ENCODE measurements at places on chromosomes 7 and 10.

DNA sequence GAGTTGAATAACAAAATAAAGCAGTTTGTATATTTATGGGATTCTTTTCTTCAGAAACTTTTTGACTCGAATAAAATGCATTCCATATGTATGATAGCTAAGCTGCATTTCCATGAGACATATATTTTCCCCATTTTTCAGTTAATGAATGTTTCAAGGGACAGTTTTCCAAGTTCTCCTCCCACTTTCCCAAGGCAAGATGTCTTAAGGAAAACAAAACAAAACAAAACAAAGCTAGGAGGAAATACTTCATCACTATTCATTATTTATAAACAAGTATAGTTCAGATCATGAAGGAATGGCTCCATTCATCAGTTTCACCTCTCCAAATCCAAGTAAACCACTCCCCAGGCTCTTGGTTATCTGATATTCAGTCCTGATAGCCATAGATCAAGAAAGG is 261.0 kb downstream of the WDR11 start:
- DNase-seq = no peak

DNA sequence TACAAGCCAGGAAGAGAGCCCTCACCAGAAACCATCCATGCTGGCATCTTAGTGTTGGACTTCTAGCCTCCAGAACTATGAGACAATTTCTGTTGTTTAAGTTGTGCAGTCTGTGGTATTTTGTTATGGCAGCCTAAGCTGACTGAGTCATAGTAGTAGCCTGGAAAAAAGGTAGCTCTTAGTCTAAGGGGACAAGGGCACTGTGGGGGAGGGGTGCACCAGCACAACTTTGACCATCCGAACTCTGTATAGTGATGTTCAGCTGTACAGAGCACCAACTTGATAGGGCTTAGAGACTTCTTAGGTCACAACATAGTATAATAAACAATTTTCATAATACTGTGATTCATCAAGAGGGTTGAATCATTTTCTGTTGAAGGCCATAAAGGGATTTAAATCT is 14.3 kb downstream of the EIF4EBP2 start:
- no peak for DNase-seq

DNA sequence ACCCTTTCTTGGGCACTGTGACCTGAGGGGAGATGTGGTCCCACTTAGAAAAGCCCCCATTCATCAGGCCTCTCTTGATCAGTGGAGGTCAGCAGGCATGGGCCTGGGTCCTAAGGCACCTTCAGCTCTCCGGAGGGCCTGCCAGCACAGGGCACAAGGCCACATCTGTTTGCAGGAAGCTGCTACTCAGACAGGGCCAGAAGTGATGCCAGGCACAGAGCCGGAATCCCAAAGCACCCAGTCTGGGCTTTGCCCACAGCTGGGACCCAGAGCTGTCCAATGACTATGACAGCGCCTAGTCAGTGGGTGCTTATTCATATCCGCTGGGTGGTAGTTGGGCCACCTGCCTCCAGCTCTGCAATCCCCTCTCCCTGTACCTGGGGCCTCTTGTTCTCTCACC is 63.2 kb upstream of the ELN start:
- no peak for DNase-seq

DNA sequence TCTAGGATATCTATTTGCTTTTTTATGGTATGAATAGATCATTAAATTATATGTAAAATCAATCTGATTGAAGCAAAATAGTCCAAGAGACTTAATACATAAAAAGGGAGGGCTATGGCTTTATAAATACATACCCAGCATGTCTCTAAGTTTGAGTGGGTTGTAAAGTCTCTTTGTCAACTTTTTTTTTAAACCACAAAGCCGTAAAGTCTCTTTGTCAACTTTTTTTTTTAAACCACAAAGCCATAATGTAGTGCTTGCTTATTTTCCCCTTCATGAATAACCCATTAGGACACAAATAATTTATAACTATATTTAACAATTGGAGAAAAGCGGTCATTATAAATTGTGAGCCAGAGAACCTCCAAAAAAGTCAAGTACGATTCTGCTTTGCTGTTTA is 5.7 kb downstream of the HECTD2 start:
- no peak for DNase-seq
